Astrocyte (in vitro differentiated cells and primary cell): ENCODE measurements at places on chromosomes 3 and 15.

- DNase-seq = peak; percentile 88
Observed at GRCh38 chr3:23874359-23875112, 42.3 kb downstream of the NKIRAS1 start.

GRCh38 chr3:93904568-93904967, 69.1 kb downstream of the PROS1 start:
- DNase-seq = no peak

- peak; percentile 61 for DNase-seq
Observed at GRCh38 chr3:11168881-11169805, 14.8 kb downstream of the HRH1 start.

DNA sequence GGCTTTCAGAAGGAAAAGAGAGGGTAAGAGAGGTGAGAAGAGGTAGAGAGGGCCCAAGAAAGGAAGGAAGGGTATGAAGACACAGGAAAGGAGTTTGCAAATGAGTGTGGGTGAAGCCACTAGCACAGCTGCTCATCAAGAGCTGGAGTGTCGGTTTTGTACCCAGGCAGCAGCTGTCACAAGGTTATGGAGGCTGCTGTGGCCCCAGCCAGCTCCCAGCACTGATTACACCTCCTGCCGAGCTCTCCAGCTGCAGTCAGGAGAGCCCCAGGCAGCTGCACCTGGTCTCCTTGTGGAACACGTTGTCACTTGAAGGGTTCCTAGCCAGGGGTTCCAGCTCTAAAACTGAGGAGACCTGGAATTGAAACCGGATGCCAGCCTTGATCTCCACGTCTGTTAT, 60.4 kb upstream of the CHD2 start:
- DNase-seq = no peak

- no peak for DNase-seq
Observed at GRCh38 chr3:185065059-185065458, 87.8 kb downstream of the C3orf70 start.

- no peak for DNase-seq
Observed at GRCh38 chr3:72440491-72440890, 407.8 kb downstream of the SHQ1 start.

- DNase-seq = peak; percentile 97
Observed at GRCh38 chr3:24220859-24221657, 273.6 kb downstream of the THRB start.

DNA sequence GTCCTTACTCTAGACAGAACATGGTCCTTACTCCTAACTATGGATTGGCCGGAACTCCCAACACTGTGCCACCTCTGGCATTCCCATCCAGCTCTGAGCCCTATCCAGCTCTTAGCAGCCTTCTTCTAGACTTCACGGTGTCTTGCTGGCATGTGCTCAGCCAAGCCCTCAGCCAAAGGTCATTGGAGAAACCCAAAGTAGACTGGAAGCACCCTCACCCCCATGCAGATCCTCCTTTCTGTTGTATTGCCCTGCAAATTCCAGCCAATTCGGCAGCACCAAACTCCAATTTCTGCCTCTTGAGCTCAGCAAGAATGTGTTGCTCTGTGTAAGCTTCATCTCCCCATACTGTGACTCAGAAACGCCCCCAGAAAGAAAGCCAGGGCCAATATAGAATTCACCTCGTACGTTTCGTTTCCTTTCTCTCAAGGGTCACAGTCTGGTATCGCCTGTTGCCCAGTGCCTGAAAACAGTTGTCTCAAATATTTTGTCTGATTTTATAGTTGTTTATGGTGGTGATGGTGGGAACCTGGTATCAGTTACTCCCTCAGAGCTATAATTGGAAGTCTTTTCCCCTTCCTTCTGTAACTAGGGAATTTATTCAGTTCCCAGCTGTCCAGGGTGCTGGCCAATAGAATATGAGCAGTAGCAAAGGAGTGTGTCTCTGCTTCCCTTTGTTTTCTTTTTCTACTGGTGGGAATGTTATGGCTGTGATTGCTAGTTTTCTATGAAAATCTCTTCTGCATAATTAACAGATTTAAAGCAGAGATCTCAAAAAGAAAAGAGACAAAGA, 28.4 kb upstream of the EPHB3 start:
- no peak for DNase-seq

- peak; percentile 65 for DNase-seq
Observed at GRCh38 chr3:100777271-100777670, 68.0 kb downstream of the TFG start.

DNA sequence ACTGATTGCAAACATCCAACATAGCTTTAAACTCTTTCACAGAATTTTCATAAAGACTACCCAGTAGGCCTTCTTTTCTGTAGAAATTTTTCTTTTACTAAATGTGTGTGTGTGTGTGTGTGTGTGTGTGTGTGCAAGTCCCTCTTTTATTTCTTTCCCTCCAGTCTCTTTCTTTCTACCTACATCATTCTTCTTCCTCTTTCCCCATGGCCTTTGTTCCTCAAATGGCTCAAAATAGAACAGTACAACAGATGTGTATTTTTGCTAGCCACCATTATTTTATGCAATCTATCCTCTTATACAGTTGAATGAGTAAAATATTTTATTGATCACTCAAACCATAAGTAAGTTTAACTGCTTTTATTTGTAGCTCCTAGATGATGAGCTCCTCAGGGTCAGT, 76.4 kb downstream of the USF3 start:
- no peak for DNase-seq

DNA sequence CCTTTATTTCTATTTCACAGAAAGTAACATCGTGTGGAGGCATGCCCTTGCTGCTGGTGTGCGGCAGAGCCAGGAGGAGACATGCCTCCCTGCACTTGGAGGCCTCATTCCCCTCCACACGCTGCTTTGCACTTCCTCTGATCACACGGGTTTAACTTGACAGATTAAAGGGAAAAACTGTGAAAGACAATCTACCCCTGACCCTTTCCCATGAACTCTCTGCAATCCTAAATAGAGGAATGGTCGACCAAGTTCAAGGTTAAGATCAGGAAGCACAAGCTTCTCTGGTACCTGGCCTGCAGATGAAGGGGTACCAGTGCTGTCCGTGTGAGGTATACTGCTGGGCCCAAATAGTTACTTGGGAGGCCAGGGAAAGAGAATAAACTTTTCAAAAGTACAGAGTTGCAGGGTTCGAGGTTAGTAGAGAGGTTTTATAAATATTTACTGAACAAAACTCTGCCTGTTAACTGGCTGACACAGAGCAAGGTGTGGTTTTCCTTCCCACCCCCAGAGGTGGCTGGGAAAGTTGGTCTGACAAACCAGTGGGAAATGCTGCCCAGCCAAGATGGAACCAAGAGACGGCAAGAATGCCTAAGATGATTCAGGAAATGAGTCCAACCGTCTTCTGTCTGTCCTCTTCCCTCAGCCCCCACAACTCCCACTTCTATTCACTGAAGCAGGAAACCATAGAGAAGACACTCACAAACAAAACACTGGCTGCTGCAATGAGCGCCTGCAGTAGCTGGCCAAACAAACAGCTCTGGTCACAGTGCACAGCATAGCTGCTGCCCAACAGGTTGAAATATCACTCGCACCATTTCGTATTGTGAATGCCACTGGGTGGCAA, 79.6 kb downstream of the IGF2BP2 start:
- peak; percentile 90 for DNase-seq

GRCh38 chr3:195187609-195188425, 83.1 kb downstream of the XXYLT1 start:
- DNase-seq = peak; percentile 67

GRCh38 chr3:42036483-42036823, 54.7 kb upstream of the TRAK1 start:
- DNase-seq = peak; percentile 96

GRCh38 chr15:80778964-80779657, at the start of gene CEMIP:
Gene CEMIP, plus strand, starts transcription at chr15:80779370. Its CDS starts 94,510 bp downstream, at chr15:80873880.
- DNase-seq = peak; percentile 47

DNA sequence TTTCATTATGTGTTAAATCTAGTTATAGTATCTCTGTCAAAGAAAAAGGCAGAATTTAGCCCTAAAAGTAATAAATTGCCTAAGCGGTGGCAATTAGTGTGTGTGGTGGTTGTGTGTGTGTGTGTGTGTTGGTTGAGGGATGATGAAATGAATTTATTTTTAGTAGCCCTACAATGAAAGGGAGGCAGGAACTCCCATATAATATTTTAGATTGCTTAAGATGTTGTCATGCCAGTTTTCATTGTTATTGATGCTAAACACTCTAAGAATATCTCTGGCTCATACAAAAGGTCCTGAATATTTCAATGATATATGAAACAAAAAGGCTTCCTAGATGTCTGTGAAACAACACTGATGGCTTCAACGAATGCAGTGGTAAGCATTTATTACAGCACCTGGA, 140.6 kb upstream of the TBC1D5 start:
- no peak for DNase-seq

- DNase-seq = peak; percentile 3
Observed at GRCh38 chr3:14791343-14791945, 27.3 kb upstream of the FGD5 start.

DNA sequence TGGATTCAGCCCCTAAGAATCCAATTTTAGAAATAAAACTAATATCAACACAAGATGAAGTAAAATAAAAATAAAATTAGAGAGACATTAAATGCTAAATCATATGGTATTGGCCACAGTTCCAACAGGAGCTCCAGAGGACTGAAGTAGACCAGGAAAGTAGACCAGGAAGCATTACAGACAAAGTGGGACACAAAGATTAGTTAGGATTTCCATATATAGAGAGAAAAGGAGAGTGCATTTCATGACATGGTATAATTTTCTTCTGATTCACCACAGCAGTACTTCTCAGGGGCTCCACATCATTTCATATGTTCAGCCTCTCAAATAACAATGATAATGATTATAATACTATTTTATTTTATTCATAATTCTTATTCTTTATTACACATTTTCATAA, 18.3 kb downstream of the FGF7 start:
- no peak for DNase-seq

GRCh38 chr15:63507878-63508818, 3.8 kb downstream of the USP3 start:
- DNase-seq = no peak

- no peak for DNase-seq
Observed at GRCh38 chr3:69423463-69424155, 37.7 kb upstream of the FRMD4B start.

DNA sequence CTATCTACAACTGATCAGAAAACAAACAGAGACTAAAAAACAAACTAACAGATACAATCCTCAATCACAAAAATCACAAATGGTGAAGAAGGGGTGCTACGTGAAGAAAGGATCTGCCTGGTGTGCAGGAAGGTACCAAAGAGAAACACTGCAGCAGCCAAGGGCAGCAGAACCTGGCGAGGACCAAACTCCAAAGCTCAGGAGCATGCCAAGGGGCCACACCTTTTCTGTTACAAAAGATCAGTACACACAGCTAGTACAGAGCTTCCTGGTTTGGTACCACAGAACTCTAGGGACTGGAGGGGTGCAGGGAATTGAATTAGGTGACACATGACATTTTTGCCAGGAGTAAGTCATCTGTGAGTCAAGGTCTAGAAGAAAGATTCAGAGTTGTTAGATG, 107.4 kb upstream of the GRM7 start:
- DNase-seq = no peak

GRCh38 chr3:105051111-105051510, 315.6 kb upstream of the ALCAM start:
- no peak for DNase-seq

- DNase-seq = no peak
Observed at GRCh38 chr3:49805897-49806701, 3.0 kb downstream of the INKA1 start.

DNA sequence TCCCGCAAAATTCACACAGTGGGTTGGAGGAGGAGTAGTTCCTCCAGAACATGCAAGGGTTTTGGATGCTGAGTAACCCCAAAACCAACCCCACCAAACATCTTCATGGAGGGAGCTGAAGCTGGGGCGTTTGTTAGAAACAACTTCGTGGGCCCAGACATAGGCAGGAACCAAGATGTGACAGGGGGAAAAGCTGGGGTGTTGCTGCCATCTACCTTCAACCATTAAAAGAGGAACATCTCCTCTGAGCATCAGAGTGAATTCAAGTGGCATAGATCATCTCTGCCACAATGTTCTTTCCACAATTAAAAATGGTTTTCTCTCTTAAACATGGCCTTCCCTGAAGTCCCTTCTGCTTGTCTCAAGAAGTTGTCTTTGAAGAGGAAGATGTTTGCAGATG, 20.5 kb downstream of the SIDT1 start:
- DNase-seq = no peak

- no peak for DNase-seq
Observed at GRCh38 chr3:42214064-42214463, 51.9 kb downstream of the CCK start.

- DNase-seq = no peak
Observed at GRCh38 chr3:37729119-37729518, 132.6 kb upstream of the CTDSPL start.

DNA sequence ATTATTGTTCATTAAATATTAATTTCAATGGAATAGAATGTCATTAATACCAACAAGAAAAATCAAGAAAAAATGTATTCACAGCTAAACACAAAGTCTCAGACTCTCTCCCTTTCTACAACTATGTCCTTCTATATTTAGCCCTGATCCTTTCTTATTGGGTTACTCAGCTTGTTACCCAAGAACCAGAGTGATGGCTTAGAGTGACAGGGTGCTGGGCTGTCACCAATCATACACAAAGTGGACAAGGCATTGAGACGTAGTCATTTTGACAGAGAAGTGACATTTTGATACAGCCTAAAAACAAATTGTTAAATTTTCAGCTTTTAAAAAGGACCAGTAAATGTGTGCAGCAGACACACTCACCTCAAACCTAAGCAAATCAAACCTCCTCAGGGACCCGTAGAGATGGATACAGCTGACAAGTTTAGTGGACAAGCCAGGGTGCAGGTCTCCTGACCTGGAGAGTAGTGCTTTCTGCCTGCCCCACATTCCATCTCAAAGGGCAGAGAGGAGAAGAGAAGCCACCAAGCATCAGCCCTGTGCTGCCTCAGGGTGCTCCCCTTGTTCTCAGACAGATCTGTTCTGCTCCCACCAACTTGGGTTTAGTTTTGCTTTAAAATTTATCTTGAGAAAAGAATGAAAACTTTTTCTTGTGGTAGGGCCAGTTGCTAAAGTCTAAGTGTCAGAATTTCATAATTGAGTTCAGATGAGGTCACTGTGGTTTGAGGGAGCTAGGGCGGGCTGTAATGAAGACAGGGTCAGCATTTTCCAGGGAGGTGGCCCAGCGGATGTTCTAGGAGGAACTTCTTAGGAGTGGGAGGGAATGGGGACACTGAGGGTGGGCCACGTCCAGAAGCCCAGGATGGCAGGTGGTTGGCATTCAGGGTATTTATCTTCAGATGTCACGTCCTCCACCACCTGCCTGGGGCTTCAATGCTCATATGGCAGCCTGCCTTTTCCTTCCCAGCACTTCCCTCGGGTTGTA, 136.5 kb upstream of the TBL1XR1 start:
- DNase-seq = no peak

- DNase-seq = no peak
Observed at GRCh38 chr15:90539789-90540188, 10.1 kb downstream of the CRTC3 start.

- no peak for DNase-seq
Observed at GRCh38 chr3:51395493-51396213, 4.6 kb downstream of the RBM15B start.

GRCh38 chr3:188286087-188286513, 132.1 kb downstream of the LPP start:
- DNase-seq = peak; percentile 100

DNA sequence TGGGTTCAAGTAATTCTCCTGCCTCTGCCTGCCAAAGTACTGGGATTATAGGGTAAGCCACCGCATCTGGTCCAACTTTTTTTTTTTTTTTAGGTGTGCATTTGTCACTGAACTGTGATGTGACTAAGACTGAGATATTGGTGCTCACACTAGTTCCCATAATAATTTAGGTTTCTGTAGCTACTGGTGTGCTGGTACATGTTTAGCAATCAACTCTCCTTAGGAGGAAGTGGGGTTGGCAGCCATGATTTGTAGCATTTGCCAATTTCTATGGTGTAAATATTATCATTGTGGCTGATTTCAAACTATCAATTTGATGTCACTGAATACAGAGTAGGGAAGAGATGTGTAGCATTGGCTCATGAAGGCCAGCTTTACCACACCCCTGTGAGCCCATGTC, 372.7 kb downstream of the EDEM1 start:
- DNase-seq = no peak
